ENCODE measurements at places on chromosomes 1 and 21. TPM values are rescaled to one million over a fixed set of nuclear protein-coding genes. Genes with fewer than 3 reads are reported as not detected.

The PYHIN1 gene
- total RNA-seq: 35.4 TPM

The CD1B gene
- total RNA-seq: not detected

GRCh38 chr1:191882870-191883269, 275.4 kb upstream of the RGS18 start:
- DNase-seq: no peak

DNA sequence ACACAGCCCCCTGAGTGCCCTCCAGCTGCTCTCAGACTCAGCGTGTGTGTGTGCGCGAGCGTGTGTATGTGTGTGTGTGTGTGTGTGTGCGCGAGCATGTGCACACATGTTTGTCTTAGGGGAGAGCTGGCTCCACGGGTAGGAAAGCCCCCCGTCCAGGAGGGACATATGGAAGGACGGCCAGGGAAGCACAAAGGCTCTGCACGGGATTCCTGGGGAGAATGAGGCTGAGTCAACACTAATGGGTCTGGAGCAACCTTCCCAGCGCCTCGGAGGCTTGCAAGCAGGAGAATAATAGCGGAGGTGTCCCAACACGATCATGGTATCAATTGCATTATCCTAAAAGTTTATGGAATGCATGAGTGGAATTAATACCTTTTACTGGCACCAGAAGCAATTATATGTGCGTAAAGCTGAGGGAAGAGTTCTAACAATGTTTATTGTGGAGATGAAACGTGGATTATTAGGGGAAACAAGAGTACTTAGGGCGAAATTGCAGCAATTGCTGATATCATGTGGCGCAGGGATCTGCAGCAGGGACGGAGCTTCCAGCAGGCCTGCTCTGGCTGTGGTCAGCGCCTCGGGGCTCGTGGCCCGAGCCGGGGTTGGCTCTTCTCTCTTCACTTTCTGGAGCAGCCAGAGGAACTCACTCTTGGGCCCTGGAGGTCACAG, 40.3 kb upstream of the CCDC27 start:
- no peak for DNase-seq

DNA sequence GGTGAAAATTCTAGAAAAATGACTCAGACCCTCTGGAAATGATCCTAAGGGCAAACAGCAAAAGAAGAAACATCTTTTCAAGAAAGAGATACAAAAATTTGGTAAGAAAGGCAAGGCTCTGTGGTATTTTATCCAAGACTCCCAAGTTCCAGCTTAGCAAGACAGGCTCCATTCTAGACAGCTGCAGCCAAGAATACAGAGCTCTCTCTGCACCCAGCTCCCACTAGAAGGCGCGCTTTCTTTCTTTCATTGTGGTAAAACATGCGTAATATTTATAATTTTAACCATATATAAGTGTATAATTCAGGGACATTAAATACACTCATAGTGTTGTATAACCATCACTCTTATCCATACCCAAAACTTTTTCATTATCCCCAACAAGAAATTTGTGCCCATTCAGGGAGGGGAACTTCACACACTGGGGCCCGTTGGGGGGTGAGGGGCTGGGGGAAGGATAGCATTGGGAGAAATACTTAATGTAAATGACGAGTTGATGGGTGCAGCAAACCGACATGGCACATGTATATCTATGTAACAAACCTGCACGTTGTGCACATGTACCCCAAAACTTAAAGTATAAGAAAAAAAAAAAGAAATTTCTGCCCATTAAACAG, 2.2 kb upstream of the HFM1 start:
- DNase-seq: no peak

DNA sequence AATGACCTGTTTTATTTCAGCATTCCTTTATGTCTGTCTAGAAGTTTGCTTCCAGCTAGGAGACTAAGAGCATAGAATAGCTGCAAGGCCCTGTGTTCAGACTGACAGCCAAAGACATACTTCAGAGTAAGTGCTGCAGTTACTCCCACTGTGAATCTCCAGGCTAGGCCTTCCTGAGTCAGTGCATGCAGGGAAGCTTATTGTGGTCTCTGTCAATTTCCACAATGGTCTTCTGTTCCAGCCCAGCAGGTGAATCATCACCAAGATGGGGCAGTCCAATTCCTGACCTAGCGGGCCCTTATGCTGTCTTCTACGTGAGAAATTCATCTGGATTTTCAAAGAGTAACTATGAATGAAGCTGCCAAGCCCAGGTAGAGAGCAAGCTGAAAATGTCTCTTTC, 146.3 kb upstream of the C8B start:
- DNase-seq: no peak

DNA sequence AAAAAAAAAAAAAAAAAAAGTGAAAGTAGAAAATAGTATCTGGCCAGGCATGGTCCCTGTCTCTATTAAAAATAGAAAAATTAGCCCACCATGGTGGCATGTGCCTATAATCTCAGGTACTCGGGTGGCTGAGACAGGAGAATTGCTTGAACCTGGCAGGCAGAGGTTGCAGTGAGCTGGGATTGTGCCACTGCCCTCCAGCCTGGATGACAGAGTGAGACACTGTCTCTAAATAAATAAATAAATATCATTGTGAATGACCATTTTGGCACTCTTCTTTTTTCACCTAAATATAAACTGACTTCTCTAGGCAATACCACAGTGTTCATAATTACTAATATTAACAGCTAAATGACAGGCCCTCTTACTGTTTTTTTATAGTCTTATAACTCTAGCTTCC, 14.5 kb downstream of the ELOA start:
- no peak for DNase-seq

DNA sequence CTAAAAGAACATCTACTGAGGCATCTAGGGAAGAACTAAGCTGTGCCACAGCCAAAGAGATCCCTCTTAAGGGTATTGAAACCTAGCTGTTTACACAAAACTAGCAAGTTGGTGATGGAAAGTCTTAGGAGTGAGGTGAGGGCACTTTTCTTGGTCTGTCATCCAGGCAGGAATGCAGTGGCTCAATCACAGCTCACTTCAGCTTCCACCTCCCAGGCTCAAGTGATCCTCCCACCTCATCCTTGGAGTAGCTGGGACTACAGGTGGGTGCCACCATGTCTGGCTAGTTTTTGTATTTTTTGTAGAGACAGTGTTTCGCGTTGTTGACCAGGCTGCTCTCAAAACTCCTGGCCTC, 2.4 kb downstream of the PLEKHO1 start:
- DNase-seq: no peak

- no peak for DNase-seq
Measured at GRCh38 chr1:32223683-32224082, 1.5 kb downstream of the EIF3I start.

DNA sequence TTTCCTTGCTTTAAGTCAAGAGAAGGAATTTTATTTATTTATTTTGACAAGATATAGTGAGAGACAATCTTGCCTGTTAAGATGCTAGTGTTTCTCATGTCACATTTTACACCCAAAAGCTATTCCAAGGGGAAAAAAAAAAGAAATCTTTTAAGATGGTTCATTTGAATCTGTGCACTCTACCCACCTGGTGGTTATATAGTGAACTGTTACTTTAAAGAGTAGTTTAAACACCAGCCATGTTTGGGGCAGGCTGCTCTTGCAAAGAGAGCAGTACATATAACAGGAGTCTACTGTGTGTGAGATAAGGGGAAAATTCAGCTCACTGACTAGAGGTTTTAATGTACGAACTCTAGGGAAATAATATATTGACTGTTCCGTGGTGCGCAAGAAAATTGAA, 3.3 kb upstream of the ELAVL4 start:
- DNase-seq: no peak

- DNase-seq: no peak
Measured at GRCh38 chr1:39562886-39563285, 13.7 kb downstream of the PABPC4 start.

DNA sequence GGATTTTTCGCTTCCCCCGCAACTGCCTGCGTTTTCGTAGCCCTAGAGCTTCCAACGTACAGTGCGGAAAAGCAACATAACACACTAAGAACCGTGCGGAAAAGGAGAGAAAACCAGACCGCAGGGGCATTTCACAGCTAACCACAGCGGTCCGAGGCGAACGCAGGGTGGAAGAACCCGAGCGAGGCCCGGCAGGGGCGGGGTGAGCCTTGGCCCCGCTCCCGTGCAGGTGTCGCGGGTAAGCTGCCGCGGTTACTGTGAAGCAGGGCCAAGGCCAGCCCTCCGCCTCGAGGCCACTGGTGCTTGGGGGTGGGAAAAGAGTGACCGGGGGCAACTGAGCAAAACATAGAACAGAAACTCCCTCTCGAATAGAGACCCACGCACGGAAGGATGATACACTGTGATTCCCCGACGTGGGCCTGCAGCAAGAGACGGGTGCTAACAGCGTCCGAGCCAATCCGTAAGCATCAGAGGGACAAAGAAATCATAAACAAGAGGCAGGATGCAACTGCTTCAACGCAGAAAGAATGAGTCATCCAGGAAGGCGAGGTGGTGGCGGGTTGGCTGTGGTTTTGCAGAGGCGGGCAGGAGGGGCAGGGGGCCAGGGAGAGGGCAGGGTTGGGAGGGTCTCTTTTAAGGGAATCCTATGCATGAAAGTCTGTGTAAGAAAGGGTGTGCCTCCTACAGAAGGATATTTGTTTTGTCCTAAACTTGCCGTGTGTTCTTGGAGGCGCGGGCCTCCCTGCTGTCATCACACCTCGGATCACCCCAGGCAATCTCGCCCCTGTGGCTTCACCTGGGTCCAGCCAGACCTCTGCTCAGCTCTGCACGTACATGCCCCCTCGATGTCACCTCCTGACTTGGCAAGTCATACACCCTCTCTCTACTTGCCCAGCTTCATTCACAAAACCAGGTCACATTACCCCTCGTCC, 7.3 kb downstream of the GNG4 start:
- DNase-seq: peak; percentile 65

DNA sequence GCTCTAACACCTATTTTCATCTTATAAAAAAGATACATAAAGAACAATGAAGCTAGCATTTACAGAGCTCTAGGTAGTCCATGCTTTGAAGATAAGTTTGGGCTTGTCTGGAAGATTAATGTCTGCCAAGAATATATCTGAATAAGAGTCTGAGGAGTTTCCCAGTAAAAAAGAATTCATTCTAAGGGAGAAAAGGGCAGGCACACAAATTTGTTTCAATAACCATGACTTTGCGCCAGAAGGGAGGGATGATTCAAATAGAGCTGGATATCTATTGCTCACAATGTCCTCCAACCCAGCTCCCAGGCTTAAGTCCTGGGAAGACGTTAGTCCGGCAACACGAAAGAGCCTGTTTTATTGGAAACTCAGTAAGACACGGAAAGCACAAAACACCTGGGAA, 9.7 kb upstream of the TTLL7 start:
- DNase-seq: no peak

All from T-cell (primary cell).